ENCODE measurements at places on chromosomes 4 and X. TPM values are rescaled to one million over a fixed set of nuclear protein-coding genes. Genes with fewer than 3 reads are reported as not detected.

UGT2A3 gene
- total RNA-seq: not detected

RNF128 gene
- total RNA-seq: not detected

CXCL5 gene
- total RNA-seq: 1.8 TPM

SSX1 gene
- not detected for total RNA-seq

CYLC1 gene
- total RNA-seq: not detected

NFXL1 gene
- 3.7 TPM for total RNA-seq

NLGN4X gene
- 0.13 TPM for total RNA-seq

FAM47A gene
- total RNA-seq: not detected

COL25A1 gene
- total RNA-seq: 9.1 TPM

CLRN2 gene
- not detected for total RNA-seq

AKAP4 gene
- total RNA-seq: not detected

HPF1 gene
- 26.8 TPM for total RNA-seq

PAGE5 gene
- total RNA-seq: not detected

SPIN2A gene
- total RNA-seq: not detected

ZNF630 gene
- 1.5 TPM for total RNA-seq

HS3ST1 gene
- 0.98 TPM for total RNA-seq

ZNF280C gene
- 5.9 TPM for total RNA-seq

CYP4V2 gene
- 4.5 TPM for total RNA-seq

ARHGEF38 gene
- total RNA-seq: not detected

FAM199X gene
- 14.1 TPM for total RNA-seq
